Activated naive CD4-positive, alpha-beta T cell treated with anti-CD3 and anti-CD28 coated beads, Interleukin-2, amount 50 U/mL, for 16 hours (primary cell): ENCODE measurements at places on chromosomes 6 and 20.

- DNase-seq: no peak
Measured at GRCh38 chr6:138434925-138435324, 30.9 kb downstream of the HEBP2 start.

GRCh38 chr6:169194737-169195136 lies 58.9 kb downstream of the THBS2 start:
- DNase-seq: no peak

DNA sequence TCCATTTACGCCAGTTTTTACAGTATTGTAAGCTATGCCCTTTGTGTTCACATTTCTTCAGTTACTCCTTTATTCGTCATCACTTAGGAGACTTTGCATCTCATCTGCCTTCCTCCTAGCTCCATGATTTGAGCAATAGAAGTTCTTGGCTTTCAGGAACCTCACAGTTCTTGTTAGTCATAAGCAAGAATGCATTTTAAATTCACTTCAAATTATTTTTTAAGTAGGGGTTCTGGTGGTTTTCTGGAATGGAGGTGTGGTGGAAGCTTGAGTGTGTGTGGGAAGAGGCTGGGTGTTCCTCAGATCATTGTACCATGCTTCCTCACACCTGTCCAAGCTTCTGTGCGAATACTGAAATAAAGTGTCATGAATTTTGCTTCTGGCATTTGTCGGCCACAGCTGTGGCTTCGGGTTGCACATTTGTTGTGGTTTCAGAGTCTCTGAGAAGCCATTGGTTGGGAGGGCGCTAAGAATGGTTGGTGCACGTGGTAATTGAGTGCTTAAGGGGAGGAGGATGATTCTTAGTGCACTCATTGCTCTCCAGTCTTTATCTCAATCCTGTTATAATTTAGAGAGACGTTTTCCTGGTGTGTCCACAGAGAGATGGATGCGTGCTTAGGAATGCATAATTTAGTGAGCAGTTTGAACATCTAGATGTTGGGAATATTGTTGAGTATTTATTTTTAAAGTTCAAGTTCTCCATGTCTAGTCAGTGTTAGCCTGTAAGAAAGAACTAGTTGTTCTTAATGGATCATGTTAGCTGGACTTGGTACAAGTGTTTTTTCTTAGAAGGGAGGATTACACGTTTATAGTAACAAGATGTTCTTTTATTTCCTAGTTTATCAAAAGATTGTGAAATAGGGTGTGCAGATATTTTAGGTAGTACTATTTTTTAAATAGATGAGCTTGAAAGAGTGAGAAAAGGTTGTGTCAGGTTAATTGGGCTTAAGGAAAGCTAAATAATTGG lies 31.9 kb downstream of the FOXO3 start:
- DNase-seq: no peak

GRCh38 chr6:54335871-54336270 lies 27.6 kb downstream of the TINAG start:
- DNase-seq: no peak

DNA sequence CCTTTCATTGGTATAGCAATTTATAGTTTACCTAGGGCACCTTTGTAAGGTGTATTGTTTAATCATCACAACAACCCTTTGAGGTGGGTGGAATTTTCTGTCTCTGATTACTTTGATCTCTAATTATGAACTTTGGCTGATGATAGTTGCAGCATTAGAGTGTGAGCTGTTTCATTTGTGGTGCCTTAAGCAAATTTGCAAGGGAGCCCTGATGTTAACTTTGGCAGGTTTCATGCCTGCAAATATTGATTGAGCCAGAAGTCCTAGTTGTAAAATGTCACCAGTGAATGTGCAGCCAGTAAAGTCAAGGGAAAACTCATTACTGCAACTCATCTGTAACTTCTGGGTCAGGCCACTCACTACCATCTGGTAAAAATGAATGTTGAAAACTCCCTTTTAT lies 29.8 kb downstream of the CTNNBL1 start:
- no peak for DNase-seq

- no peak for DNase-seq
Measured at GRCh38 chr20:49187330-49187850, 744 bp downstream of the STAU1 start.

GRCh38 chr20:45339084-45339483 lies 9.1 kb downstream of the SDC4 start:
- DNase-seq: no peak

DNA sequence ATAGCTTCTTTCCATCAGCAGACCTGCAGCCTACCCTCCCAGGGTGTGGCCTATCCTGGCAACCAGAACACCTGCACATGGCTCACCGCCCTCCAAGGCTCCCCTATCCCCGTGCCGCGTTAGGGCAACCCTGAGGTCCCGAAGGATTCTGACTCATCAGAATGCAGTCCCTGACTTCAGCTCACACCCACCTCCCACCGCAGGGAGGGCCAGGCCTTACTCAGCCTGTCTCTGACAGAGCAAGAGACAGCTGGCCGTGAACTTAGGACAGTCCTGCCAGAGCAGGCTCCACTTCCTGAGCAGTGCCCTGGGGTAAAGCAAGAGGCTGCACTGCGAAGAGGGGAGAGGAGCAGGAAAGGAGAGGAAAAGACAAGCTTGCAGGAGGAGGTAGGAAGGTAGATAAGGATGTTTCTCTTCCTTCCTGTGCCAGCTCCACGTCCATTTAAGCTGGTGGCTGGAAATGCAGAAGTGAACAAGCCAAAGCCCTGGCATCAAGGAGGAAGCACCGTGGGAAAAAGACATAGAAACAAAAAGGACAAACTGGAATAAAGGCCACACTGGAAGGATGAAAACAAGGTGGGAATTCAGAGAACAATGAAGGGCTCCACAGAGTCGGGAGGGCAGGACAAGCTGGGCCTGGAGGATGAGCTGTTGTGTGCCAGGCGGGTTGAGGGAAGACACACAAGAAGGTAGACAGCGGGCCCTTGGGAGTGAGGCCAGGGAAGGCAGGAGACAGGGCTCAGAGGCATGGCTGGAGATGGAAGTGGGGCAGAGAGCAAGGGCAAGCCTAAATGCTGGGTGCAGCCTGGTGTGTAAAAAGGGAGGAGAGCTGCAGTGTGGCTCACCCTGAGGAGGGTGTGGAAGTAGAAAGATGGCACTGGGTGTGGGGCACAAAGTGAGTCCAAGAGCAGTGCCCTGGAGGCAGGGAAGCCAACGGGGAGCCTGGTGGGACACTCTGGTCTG lies 102.7 kb downstream of the SLC23A2 start:
- DNase-seq: no peak

GRCh38 chr6:44606504-44606903 lies 219.0 kb downstream of the CDC5L start:
- DNase-seq: no peak

DNA sequence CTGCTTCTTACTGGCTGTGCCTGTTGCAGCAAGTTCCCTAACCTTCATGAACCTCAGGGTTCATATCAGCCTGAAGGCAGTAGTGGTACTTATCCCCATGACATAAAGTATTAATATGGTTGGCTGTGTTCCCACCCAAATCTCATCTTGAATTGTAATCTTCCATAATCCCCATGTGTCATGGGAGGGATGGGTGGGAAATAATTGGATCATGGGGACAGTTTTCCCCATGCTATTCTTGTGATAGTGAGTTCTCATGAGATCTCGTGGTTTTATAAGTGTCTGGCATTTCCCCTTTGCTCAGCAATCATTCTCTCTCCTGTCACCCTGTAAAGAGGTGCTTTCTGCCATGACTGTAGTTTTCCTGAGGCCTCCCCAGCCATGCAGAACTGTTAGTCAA lies 61.8 kb downstream of the FAM229B start:
- no peak for DNase-seq

DNA sequence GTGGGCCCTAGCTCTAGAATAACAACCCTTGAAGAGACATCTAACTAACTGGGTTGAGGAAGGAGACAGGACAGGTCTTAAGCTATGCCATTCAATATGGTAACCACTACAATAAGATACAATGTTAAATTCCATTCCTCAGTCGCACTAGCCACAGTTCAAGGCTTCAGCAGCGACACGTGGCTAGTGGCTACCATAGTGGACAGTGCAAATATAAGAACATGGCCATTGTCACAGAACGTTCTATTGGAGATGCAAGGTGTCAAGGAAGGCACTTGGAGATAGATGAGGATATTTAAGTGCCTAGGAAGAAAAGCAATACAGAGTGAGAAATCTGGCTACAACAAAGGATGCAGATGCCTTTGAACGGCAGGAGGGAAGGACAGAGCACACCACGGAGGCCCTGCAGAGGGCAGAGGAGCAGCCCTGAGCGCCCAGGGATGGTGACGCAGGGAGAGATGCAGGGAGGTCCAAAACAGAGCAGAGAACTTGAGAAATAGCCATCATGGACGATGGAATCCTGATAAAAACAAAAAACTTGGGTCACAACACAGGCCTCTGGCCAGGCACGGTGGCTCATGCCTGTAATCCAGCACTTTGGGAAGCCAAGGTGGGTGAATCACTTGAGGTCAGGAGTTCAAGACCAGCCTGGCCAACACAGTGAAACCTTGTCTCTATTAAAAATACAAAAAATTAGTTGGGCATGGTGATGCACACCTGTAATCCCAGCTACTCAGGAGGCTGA lies 140.7 kb downstream of the ZMYND8 start:
- DNase-seq: no peak

DNA sequence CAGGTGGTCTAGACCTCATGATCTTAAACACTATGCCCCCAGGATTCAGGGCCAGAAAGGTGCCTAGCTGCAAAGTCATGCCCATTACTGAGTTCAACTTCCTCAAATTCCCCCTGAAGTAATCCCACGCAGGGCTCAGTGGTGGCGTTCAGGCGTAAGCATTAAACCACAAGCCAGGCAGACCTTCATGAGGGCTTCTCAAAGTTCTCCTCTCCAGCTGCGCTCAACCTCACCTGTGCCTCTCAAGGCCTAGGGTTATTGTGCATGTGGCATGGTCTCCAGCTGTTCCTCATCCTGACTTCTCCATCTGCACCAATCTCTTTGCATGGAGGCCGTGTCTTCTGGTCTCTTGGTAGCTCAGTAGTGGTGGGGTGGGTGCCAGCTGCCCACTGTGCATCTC lies 113.6 kb downstream of the TSHZ2 start:
- DNase-seq: no peak

DNA sequence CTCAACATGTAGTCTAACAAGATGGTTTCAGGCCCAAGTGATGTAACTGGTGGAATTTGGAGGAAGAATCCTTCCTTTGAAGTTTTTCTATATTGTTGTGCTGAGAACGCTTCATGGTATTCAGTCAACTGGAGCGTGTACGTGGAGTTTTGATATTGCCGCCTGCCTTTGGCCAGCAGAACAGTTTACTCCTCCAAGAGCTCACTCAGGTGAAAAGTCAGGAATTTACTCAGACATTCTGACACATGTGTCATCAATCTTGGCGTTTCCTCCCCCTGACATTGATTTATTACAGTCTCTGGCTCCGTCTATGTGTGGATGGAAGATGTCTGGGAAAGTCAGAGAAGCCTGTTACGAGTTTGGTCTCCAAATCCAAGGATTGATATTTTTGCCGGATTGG lies 19.0 kb upstream of the TGM2 start:
- no peak for DNase-seq

DNA sequence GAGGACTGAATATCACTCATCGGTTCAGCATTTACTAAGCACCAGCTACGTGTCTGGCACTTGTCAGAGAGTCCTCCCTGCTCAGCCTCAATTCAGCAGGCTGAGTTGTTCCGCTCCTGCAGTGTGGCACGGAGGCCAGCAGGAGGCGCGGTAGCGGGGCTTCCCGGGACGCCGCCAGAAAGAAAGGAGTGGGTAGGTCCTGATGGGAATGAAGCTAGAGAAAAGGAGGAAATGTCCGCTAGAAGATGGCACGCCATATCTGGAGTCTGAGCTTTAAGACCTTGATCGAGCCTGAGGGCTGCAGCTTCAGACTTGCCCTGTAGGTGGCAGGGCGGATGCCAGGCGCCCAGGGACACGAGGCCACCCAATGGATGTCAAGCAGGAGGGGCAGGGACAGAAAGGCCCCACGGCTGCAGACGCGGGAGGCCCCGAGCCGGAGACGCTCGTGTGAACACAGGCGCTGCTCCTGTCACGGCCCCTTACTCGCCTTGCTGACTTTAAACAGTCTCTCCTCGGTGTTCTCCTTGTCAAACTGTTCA lies 18.7 kb downstream of the SERPINB6 start:
- DNase-seq: peak; percentile 66

DNA sequence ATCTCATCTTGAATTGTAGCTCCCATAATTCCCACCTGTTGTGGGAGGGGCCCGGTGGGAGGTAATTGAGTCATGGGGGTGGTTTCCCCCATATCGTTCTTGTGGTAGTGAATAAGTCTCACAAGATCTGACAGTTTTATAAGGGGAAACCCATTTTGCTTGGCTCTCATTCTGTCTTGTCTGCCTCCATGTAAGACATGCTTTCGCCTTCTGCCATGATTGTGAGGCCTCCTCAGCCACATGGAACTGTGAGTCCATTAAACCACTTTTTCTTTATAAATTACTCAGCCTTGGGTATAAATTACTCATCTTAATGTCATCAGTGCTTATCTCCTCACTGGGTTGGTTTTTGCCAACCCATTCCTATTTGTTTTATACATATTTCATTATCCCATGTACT lies 142.0 kb upstream of the GMDS start:
- no peak for DNase-seq

DNA sequence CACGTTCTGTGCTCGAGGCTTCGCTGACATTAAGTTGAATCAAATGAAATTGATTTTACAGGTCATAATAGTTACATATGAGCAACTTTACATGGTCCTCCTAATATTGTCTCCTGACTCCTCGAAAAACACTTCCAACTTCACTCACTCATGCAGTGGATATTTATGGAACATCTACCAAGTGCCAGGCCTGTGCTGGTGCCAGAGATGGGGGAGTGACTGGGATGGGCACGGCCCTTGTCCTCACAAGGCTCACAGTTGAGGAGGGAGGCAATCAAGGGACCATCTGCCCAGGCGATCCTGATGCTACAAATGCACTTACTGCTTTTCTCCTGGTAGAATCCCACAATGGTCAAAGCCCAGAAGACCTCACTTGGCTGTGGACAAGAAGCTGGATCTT lies 426.4 kb downstream of the PREX1 start:
- DNase-seq: no peak

GRCh38 chr20:62067547-62068260 lies 2.0 kb upstream of the TAF4 start:
- no peak for DNase-seq

- DNase-seq: peak; percentile 32
Measured at GRCh38 chr20:32232326-32232886, 24.7 kb downstream of the POFUT1 start.

DNA sequence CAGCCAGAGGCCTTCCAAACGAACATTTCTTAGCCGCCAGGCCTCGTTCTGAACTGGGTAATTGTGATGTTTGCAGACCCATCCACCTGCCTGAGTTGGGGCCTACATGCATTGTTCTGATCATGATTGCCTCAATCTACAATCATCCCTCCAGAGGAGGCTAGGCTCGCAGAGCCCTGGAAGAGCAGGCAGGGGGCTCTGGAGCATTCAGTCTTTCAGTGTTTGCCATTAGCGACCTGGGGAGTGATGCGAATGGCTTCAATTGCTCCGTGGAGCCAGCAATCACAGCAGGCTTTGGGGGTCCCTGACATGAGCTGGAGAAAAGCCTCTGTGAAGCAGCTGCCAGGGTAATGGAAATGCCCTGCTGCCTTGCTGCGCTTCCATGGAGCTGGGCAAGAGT lies 22.0 kb downstream of the SNAP25 start:
- DNase-seq: no peak

- DNase-seq: no peak
Measured at GRCh38 chr6:113830140-113830539, 27.0 kb upstream of the MARCKS start.

GRCh38 chr20:40638414-40638813 lies 50.6 kb downstream of the MAFB start:
- DNase-seq: no peak

- DNase-seq: no peak
Measured at GRCh38 chr6:26561533-26562466, 23.6 kb downstream of the HMGN4 start.

- peak; percentile 16 for DNase-seq
Measured at GRCh38 chr6:117548797-117549301, 53.5 kb downstream of the GOPC start.
